CD4-positive, alpha-beta T cell treated with Interleukin-1 beta for 1 hour (primary cell): ENCODE measurements at places on chromosomes 7 and 10.

GRCh38 chr10:82148764-82149163, 273.8 kb downstream of the NRG3 start:
- DNase-seq, result no peak

DNA sequence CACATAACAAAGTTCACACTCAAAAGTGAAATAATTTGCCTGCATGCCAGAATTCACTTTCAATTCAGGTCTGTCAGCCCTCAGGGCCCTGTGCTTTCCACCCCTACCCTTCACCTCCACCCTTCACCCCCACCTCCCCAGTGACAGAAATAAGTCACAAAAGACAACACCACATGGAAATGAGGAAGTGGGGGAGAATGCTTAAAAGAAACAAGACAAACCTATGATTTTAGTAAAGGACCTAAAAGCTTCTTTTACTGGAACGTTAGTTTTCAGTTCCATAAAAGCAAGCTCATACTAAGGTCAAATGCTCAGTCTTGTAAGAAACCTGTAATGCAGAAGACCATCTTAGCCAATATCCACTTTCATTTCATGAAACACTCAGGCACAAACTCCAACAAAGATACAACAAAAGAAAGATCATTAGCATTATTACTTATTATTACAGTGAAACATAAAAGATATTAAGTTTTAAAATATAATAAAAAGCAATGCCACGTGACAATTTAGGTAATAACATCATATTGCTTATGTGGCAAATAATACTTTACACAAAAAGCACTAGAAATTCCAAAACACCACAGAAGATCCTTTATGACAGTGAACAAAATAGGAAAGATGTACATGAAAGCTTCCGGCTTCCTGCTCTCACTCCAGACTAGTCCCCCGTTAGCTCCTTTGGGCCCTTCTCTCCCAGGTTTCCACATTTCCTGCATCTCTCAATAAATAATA, 112.1 kb downstream of the LMBR1 start:
- no peak for DNase-seq

- DNase-seq, result no peak
These were observed 20.0 kb downstream of the LRRD1 start for GRCh38 chr7:92158660-92159575.

- DNase-seq, result no peak
These were observed 70.1 kb downstream of the CDK14 start for GRCh38 chr7:90666186-90666585.

DNA sequence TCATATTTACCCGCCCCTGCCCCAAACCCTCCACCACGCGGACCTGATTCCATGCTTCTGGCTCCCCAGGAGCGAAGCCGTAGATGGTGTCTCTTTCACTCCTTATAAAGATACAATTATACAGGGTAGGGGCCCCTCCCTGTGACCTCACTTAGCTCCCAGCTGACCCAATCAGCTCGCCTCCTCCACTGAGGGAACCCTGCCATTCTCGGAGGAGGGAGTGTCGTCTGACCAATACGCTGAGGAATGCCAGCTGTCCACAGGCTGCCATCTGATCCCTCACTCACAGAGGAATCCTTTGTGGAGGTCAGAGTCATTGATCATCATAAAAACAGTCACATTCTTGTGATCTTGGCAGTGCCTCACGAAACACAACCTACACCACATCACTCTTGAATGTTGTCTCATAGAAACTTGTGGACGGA, 67.5 kb upstream of the INSIG1 start:
- no peak for DNase-seq

DNA sequence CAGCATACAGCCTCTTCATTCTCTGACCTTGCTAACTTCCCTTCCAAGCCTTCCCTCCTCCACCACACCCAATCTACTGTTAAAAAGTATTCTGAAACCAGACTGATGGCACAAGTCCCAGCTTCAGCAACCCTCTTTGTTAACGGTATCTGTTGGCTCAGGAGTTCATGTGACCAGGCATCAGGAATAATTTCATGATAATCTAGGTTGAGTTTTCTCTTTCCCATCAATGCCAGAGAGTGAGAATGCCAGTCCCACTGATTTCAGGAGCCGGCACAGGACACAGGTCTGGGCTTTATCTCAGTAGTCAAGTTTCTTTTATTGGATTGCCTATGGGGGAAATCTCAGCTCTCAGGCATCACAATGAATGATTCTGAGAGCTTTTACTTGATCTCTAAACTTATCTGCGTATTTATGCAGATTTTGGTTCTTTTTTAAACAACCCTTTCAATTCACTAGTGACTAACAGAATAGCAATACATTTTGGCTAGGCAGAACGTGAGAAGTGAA, 231.0 kb upstream of the LYZL1 start:
- DNase-seq, result no peak

- no peak for DNase-seq
These were observed 327.5 kb upstream of the PHF14 start for GRCh38 chr7:10646194-10646593.

DNA sequence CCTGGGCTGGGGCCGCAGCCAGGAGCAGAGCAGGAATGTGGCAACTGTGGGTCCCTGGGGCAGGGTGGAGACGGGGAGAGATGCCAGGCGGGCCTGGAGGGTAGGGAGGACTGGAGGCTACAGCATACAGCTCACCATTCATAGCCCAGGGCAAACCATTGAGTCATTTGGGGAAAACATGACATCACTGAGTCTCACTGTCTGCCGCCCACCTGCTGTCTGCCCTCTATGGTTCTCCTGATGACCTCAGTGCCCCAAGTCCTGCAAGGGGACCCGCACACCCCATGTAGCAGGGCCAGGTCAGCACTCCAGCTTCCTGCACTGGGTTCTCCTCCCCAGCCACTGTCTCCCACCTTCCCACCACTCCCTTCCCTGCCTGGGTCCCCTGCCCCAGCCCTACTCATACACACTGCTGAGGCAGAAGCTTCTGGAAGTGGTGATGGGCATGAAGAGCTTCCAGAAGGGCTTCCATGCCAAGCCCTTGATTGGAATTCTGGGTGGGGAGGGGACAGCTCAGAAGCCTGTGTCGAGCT, 10.4 kb downstream of the CHST3 start:
- no peak for DNase-seq
